Karpas-422 (cell line): ENCODE measurements at places on chromosomes 1 and 21.
A peak's percentile ranks its signal among the peaks of the same experiment; 100 is the strongest.

- no peaks in the 10 kb centered on the region for H3K36me3 ChIP-seq
- DNase-seq, result peak; percentile 79
- peaks cover 21% of the 10 kb centered on the region for H3K4me1 ChIP-seq
- H3K27me3 ChIP-seq, result no peaks in the 10 kb centered on the region
- H3K4me3 ChIP-seq, result no peak overlapping the region
These were observed 16.5 kb downstream of the SLC2A7 start for GRCh38 chr1:9009438-9010370.

DNA sequence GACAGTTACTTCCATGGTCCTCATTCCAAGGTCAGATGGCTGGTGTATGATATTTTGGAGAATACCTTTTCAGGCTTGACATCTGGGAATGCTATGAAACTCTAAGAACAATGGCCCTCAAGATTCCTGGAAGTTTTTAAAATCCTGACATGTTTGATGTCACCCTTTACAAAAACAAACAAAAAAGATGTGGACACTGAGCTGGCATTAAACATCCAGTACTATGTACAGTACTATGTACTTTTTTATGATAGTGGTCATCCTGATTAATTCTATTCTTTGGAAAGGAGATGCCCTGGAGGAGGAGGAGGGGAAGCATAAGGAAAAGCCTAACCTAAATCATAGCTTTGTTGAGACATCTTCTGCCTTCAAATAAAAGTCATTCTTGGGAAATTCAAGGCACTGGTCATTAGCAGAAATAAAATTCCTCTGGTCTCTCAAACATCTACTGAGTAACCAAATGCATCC lies 235.4 kb downstream of the HMCN1 start:
- no peak for DNase-seq
- H3K4me3 ChIP-seq, result no peak overlapping the region
- no peaks in the 10 kb centered on the region for H3K36me3 ChIP-seq
- H3K27me3 ChIP-seq, result no peaks in the 10 kb centered on the region
- H3K27ac ChIP-seq, result no peak overlapping the region

DNA sequence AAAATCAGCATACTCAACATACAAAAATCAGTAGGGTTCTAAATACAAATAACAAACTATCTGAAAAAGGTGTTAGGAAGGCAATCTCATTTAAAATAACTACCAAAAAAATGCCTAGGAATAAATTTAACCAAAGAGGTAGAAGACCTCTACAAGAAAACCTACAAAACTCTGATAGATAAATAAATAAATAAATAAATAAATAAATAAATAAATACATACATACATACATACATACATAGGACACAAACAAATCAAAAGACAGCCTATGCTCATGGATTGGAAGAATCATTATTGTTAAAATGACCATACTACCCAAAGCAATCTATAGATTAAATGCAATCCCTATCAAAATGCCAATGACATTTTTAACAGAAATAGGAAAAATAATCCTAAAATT lies 194.7 kb downstream of the BARHL2 start:
- no peaks in the 10 kb centered on the region for H3K27me3 ChIP-seq
- no peaks in the 10 kb centered on the region for H3K36me3 ChIP-seq
- H3K4me1 ChIP-seq, result no peaks in the 10 kb centered on the region
- DNase-seq, result no peak

DNA sequence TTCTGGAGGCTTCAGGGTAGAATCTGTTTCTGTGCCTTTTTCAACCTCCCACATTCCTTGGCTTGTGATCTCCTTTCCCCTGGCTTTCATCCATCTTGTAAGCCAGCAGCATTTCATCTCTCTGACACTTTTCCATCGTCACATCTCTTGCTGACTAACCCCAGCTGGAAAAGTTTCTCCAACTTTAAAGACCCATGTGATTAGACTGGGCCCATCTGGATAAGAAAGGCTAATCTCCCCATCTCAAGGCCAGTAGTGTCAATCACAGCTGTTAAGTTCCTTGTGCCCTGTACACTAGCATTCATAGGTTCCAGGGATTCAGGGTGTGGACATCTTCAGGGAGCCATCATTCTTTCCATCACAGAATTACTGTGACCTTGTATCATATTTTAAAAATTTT lies 452.1 kb downstream of the TTLL7 start:
- H3K27me3 ChIP-seq, result no peaks in the 10 kb centered on the region
- H3K4me3 ChIP-seq, result no peak overlapping the region
- H3K4me1 ChIP-seq, result no peaks in the 10 kb centered on the region

DNA sequence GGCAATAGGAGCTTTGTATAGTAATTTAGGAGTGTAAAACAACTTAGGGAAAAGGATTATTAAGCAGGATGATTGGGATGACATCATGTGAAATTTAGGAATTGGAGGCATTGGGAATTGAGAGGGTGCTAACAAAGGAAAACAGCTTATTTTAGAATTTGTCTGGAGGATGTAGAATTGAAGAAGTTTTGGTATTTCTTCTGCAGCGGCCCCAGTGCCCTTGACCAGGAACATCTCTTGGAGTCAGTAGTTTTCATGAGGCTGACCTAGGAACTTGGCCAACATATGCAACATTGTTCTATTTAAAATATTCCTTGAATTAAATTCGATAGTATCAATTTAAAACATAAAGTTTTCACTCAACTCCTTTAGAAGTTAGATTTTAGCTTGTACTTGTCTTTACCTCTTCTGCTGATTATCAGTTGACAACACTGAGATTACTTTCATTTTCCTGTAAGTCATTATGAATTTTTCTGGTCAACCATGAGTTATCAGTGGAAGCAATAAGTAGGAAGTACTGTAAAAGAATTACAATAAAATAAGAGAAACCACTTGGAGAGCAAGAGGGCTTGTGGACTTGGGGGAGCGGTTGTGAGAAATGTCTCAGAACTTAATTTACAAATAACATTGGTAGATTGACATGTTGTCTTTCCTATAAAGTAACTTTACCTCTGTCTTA lies 52.8 kb downstream of the DYRK1A start:
- no peaks in the 10 kb centered on the region for H3K27me3 ChIP-seq
- H3K4me1 ChIP-seq, result peaks cover 17% of the 10 kb centered on the region
- no peak for DNase-seq

- H3K27ac ChIP-seq, result no peak overlapping the region
- H3K27me3 ChIP-seq, result no peaks in the 10 kb centered on the region
- peaks cover 11% of the 10 kb centered on the region for H3K4me1 ChIP-seq
- H3K4me3 ChIP-seq, result no peak overlapping the region
- no peak for DNase-seq
- no peaks in the 10 kb centered on the region for H3K36me3 ChIP-seq
These were observed 80.0 kb downstream of the SLC25A24 start for GRCh38 chr1:108120163-108120562.

GRCh38 chr21:38525454-38525853 lies 27.2 kb upstream of the ERG start:
- no peaks in the 10 kb centered on the region for H3K27me3 ChIP-seq
- H3K4me3 ChIP-seq, result no peak overlapping the region
- no peak for DNase-seq
- no peaks in the 10 kb centered on the region for H3K4me1 ChIP-seq

- H3K27me3 ChIP-seq, result no peaks in the 10 kb centered on the region
- H3K36me3 ChIP-seq, result no peaks in the 10 kb centered on the region
- H3K4me1 ChIP-seq, result no peaks in the 10 kb centered on the region
- no peak overlapping the region for H3K27ac ChIP-seq
These were observed 46.3 kb upstream of the PDE9A start for GRCh38 chr21:42607102-42607501.

DNA sequence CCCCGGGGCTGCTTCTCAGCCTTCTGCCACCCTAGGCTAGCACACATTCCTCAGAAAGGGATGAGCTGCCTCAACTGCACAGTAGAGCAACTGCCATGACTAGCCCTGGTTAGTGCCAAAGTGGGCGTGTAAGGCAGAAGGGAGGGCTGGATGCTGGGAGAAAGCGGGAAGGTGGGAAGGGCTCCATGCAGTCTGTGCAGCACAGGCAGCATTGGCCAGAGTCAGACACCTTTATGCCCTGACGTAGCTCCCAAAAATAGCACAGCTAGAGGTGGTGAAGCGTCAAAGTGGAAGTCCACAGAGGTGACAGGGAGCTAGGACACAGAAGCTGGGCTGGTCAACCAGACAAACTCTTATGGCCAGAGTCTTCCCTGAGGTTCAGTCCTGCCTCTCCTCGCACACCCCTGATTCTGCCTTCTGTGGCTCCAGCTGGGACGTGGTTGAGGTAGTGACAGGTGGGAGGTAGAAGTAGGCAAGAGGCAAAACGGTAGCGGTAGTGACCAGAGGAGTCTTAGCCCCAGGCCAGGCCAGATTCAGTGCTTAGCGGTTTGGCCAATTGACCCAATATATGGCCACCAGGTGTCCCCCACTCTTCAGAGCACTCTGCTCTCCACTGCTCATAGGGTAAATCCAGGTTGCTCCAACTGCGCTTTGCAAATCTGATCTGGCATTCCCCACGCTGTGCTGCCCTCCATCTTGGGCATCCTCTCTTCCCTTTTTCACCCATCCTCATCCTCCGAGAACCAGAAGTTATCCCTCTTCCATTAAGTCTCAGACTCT lies 45.6 kb downstream of the DDX20 start:
- H3K4me1 ChIP-seq, result no peaks in the 10 kb centered on the region
- DNase-seq, result no peak
- no peak overlapping the region for H3K27ac ChIP-seq
- no peak overlapping the region for H3K4me3 ChIP-seq

DNA sequence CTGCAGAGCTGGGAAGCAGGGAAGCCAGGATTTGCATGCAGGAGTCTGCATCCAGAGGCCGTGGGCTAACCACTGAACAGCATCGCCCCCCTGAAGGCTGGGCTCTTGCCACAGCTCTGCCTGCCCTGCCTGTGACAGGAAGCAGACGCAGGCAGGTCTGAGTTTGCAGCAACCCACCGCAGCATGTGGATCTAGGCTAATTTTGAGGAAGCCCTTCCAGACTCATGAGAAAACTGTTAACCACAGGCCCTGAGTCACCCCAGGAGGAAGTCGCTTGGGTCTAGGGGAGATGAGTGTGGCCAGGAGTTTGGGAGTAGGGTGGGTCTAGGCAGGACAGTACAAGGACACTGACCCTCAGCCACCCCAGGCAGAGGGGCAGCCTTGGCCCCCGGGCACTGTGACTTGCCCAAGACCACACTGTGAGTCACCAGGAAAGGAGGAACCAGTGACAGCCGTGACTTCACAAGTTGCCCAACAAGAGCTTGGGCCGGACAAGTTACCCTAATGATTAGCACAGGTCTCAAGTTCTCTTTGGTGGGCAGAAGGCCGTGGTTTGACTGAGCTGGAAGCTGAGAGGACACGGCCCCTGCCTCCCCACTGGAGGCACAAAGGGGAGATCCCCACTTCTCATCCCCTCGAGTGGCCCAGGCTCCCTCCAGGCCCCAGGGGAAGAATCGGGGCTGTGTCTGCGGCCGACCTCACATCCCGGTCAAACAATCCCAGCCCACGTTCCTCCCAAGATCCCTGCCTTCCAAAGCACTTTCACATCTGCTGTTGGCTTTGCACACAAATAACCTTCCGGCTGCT lies 826 bp downstream of the LAPTM5 start:
- peaks cover 95% of the 10 kb centered on the region for H3K4me1 ChIP-seq
- no peaks in the 10 kb centered on the region for H3K27me3 ChIP-seq
- H3K36me3 ChIP-seq, result no peaks in the 10 kb centered on the region
- H3K4me3 ChIP-seq, result peak overlapping the region; percentile 71
- peak overlapping the region; percentile 99 for H3K27ac ChIP-seq
- DNase-seq, result peak; percentile 84

GRCh38 chr1:234866007-234866866 lies 256.3 kb upstream of the IRF2BP2 start:
- H3K27me3 ChIP-seq, result peaks cover 2% of the 10 kb centered on the region; the same call in 1 of the 2 replicates
- no peak overlapping the region for H3K4me3 ChIP-seq
- H3K4me1 ChIP-seq, result peaks cover 15% of the 10 kb centered on the region
- H3K27ac ChIP-seq, result no peak overlapping the region
- no peak for DNase-seq

- H3K4me3 ChIP-seq, result peak overlapping the region; percentile 87
- no peak for DNase-seq
- H3K27ac ChIP-seq, result no peak overlapping the region; the same call in 1 of the 2 replicates
- no peaks in the 10 kb centered on the region for H3K27me3 ChIP-seq
- peaks cover 50% of the 10 kb centered on the region for H3K4me1 ChIP-seq
- peaks cover 7% of the 10 kb centered on the region; the same call in 1 of the 2 replicates for H3K36me3 ChIP-seq
These were observed 1.2 kb downstream of the TRIT1 start for GRCh38 chr1:39882152-39882551.

DNA sequence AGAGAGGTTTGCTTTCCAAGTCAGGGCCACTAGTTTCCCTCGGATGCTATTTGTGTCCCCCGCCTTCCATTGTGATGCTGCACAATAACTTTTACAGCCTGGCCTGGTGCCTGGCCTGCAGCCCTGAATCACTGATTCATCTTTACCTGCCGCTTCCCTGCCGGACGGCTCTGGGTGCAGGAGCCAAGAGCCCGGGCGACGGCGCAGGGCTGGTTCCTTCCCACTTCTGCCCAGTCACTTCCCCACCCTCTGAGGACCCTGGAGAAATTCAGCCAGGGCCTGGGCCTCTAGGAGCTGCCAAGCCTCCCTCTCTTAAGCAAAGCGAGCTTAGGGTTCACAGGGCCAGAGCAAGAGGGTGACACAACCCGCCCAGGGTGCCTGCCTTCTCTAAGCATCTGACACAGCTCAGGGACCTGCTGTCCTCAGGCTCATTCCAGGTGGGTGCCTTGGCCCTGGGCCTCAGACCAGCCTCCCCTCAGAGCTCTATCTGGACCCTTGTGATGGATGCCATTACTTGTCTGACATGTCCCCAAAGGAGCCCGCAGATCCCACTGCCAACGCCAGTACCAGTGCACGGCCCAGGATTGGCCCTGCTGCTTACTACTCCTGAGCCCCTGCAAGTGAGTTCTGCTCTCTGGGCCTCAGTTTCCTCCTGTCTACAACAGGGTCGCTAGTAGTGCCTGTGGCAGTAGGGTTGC lies 381.0 kb upstream of the VAMP3 start:
- H3K4me1 ChIP-seq, result no peaks in the 10 kb centered on the region
- H3K36me3 ChIP-seq, result no peaks in the 10 kb centered on the region
- H3K27ac ChIP-seq, result no peak overlapping the region
- no peaks in the 10 kb centered on the region for H3K27me3 ChIP-seq
- DNase-seq, result no peak

GRCh38 chr1:157142201-157142600 lies 4.0 kb upstream of the ETV3 start:
- H3K4me3 ChIP-seq, result no peak overlapping the region
- H3K4me1 ChIP-seq, result peaks cover 8% of the 10 kb centered on the region

- no peak overlapping the region for H3K4me3 ChIP-seq
- no peaks in the 10 kb centered on the region for H3K36me3 ChIP-seq
- H3K27ac ChIP-seq, result no peak overlapping the region
- H3K4me1 ChIP-seq, result peaks cover 12% of the 10 kb centered on the region
These were observed 28.1 kb upstream of the B3GALNT2 start for GRCh38 chr1:235532360-235532759.

DNA sequence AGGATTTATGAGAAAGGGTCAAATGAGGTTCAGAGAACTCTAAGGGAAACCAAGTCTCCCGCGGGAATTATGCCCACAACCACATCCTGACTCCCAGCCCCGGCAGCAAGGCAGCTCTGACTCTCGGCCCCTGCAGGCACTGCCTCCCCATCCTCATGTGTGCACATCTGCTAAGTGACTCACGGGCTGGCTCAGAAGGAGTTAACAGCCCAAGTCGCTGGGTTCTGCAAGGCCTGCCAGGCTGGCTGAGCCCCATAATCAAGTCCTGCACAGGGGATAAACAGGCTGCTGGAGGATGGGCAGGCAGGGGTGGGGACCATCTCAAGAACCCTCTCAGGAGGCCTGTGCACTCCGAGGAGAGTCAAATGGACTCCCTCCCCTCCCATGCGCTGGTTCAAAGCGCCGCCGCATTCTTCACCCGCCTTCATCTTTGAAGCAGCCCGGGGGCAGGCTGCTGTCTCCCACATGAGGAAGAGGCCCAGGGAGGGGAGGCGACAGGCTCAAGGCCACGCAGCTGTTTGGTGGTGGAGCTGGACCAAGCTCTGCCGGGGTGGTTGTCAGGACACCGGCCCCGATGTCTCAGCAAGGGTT lies 344.3 kb downstream of the MATN1 start:
- no peak overlapping the region for H3K4me3 ChIP-seq
- no peak for DNase-seq
- H3K36me3 ChIP-seq, result no peaks in the 10 kb centered on the region
- H3K27me3 ChIP-seq, result no peaks in the 10 kb centered on the region
- H3K27ac ChIP-seq, result no peak overlapping the region
- H3K4me1 ChIP-seq, result peaks cover 3% of the 10 kb centered on the region; the same call in 1 of the 2 replicates
